ENCODE measurements at places on chromosomes 4 and X. TPM values are rescaled to one million over a fixed set of nuclear protein-coding genes. Genes with fewer than 3 reads are reported as not detected.

SPATA4 gene
- total RNA-seq = 0.19 TPM

HPGDS gene
- total RNA-seq = not detected

GLUD2 gene
- 2.6 TPM for total RNA-seq

MRPL1 gene
- 25.6 TPM for total RNA-seq

PLP1 gene
- total RNA-seq = not detected

FAM47E gene
- 0.32 TPM for total RNA-seq

SSX2B gene
- not detected for total RNA-seq

GRPEL1 gene
- total RNA-seq = 64.3 TPM

CSAG3 gene
- total RNA-seq = not detected

TMSB15C gene
- 0.16 TPM for total RNA-seq

DOK7 gene
- total RNA-seq = 0.30 TPM

UGT2B15 gene
- 0.09 TPM for total RNA-seq

SLC9B1 gene
- not detected for total RNA-seq

GUCY1A1 gene
- total RNA-seq = not detected

EOLA1 gene
- 20.2 TPM for total RNA-seq

TENM3 gene
- total RNA-seq = 1.8 TPM

GSX2 gene
- not detected for total RNA-seq

OCIAD1 gene
- total RNA-seq = 127 TPM

FABP2 gene
- not detected for total RNA-seq

PABPC1L2B gene
- not detected for total RNA-seq

XAGE2 gene
- total RNA-seq = not detected

KIT gene
- not detected for total RNA-seq

MAGEC3 gene
- total RNA-seq = not detected

NEXMIF gene
- total RNA-seq = not detected

GLRA3 gene
- total RNA-seq = not detected

EFHC2 gene
- total RNA-seq = 0.30 TPM

SORCS2 gene
- total RNA-seq = 4.6 TPM

GATA1 gene
- not detected for total RNA-seq

TCP11X2 gene
- not detected for total RNA-seq

QRFPR gene
- total RNA-seq = not detected

SLC6A8 gene
- 11.4 TPM for total RNA-seq

G6PD gene
- total RNA-seq = 1,331 TPM

PRRG3 gene
- total RNA-seq = not detected

CLTRN gene
- total RNA-seq = 1.1 TPM

PPARGC1A gene
- total RNA-seq = 0.28 TPM

PDZD4 gene
- 3.4 TPM for total RNA-seq

HTN1 gene
- total RNA-seq = not detected

UGT2A1 gene
- total RNA-seq = not detected

TKTL2 gene
- not detected for total RNA-seq

TEC gene
- 2.3 TPM for total RNA-seq

RHOXF2B gene
- total RNA-seq = not detected

TMEM129 gene
- total RNA-seq = 16.8 TPM

MAGEB2 gene
- not detected for total RNA-seq

SPIN2A gene
- 0.11 TPM for total RNA-seq

PLAC8 gene
- total RNA-seq = 1.1 TPM

RAI2 gene
- 0.13 TPM for total RNA-seq

UGT8 gene
- total RNA-seq = 0.23 TPM

KIAA0232 gene
- 11.1 TPM for total RNA-seq

SPANXN2 gene
- total RNA-seq = not detected

ZNF157 gene
- total RNA-seq = not detected

CETN2 gene
- total RNA-seq = 76.0 TPM

FRAS1 gene
- total RNA-seq = 1.7 TPM

CLNK gene
- not detected for total RNA-seq

PAGE2B gene
- not detected for total RNA-seq

FHIP1A gene
- 0.16 TPM for total RNA-seq

MTNR1A gene
- total RNA-seq = 0.35 TPM

NWD2 gene
- total RNA-seq = not detected

Measured in A549 treated with GW870086 at 1 μM for 4 hours (cell line).